Right cardiac atrium (tissue), 5 donors: ENCODE measurements at places on chromosomes 1 and 21.

- no peak for DNase-seq
These were observed 9.8 kb downstream of the ABCA4 start for GRCh38 chr1:94110946-94111740.

DNA sequence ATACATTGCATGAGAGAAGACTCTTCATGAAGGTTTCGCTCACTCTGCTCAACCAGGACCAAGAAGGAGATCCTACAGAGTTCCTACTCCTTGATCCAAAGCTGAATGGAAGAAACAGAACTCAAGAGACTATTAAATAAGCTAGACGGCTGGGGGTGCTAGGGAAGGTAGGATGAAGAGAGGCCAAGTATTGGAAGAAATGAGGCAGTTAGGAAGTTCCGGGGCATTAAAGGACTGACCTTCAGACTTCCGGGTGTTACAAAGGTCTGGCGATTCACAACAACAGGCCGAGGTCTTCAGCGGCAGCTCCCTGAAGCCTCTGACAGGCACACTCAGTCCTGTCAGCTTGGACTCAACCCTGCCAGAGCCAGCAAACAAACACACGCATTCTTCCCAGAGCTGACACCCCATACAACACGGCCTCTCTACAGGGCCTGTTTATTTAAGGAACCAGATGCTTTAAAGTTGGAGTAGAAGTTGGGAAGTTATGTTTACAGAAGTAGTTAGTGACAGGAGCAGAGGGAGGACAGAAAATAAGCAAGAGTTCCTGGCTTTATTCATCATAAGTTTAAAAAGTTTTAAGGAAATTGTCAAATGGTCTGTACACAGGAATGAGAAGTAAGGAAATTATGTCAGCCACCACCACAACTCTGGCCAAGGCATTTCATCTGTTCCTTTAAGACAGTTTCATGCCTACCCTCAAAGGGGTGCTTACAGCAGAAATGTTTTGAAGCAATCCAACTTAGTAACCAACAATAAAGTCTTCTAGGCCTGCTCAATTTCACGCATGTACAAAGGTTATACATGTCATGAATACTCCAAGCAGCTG lies 4.7 kb downstream of the SORT1 start:
- DNase-seq = peak; percentile 70

DNA sequence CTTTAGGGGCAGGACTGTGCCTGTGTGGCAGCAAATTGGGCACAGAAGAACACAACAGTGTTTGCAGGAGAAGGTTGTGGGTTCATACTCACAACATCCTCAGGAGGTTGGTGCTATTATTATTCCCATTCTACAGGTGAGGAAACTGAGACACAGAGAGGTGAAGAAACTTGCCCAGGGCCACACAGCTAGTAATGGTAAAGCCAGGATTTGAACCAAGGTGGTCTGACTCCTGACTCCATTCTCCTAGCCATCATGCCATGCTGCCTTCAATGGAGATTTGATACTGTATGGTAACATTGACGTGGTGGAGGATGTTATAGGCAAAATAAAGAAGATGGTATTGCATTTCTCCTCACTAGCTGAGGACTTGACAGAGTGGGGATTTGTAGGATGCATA lies 334.2 kb downstream of the RPS6KC1 start:
- DNase-seq = no peak

GRCh38 chr1:198669023-198669698 lies 30.3 kb downstream of the PTPRC start:
- DNase-seq = no peak
